ENCODE measurements at places on chromosomes 13 and 19. TPM values are rescaled to one million over a fixed set of nuclear protein-coding genes. Genes with fewer than 3 reads are reported as not detected.

Gene PNMA8C
- polyA plus RNA-seq: not detected

GRCh38 chr13:22773465-22773864 is 407.3 kb upstream of the SGCG start:
- no peaks in the 10 kb centered on the region for H3K36me3 ChIP-seq
- no peaks in the 10 kb centered on the region for H3K27me3 ChIP-seq
- H3K27ac ChIP-seq: no peak overlapping the region

DNA sequence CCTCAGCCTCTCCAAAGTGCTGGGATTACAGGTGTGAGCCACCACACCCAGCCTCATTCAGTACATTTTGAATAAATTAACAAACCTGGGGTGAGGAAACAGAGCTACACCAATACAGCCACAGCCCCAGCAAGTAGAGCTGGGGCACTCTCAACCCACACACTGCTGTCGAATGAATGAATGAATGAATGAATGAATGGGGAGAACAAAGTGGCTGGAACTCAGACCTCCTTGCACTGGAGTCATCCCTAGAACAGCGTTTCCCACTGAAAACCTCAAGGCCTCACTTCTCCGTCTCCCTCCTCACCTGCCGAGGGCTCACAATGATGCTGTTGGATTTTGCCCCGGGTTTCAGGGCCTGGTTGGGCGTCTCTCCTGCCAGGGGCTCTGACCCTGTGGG is 2.8 kb downstream of the ERCC1 start:
- H3K27ac ChIP-seq: no peak overlapping the region
- no peak overlapping the region for H3K4me3 ChIP-seq
- no peak for DNase-seq
- H3K4me1 ChIP-seq: peaks cover 28% of the 10 kb centered on the region
- H3K27me3 ChIP-seq: no peaks in the 10 kb centered on the region
- no peaks in the 10 kb centered on the region for H3K36me3 ChIP-seq

- no peak overlapping the region for H3K27ac ChIP-seq
- H3K4me1 ChIP-seq: no peaks in the 10 kb centered on the region
- no peak for DNase-seq
Observed at GRCh38 chr13:96935901-96936300, 58.4 kb downstream of the OXGR1 start.

DNA sequence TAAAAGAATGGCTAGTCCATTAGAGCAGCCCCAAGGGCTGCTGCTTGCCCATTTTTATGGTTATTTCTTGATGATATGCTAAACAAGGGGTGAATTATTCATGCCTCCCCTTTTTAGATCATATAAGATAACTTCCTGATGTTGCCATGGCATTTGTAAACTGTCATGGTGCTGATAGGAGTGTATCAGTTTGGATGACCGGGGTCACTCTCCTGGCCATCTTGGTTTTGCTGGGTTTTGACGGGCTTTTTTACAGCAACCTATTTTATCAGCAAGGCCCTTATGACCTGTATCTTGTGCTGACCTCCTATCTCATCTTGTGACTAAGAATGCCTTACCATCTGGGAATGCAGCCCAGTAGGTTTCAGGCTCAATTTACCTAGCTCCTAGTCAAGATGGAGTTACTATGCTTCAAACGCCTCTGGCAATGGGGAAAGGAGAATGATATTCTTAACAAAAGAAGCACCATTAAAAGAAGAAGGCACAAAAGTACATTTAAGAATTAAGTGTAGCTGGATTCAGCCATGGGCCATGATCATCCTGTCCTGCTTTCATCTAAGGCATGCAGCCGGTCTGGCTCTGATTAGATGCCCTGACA is 1156.0 kb downstream of the PCDH9 start:
- H3K4me1 ChIP-seq: no peaks in the 10 kb centered on the region
- DNase-seq: no peak
- H3K4me3 ChIP-seq: no peak overlapping the region
- H3K27me3 ChIP-seq: peaks cover 2% of the 10 kb centered on the region

Gene TMEM150B
- not detected for polyA plus RNA-seq

Gene PINLYP
- polyA plus RNA-seq: 3.9 TPM

DNA sequence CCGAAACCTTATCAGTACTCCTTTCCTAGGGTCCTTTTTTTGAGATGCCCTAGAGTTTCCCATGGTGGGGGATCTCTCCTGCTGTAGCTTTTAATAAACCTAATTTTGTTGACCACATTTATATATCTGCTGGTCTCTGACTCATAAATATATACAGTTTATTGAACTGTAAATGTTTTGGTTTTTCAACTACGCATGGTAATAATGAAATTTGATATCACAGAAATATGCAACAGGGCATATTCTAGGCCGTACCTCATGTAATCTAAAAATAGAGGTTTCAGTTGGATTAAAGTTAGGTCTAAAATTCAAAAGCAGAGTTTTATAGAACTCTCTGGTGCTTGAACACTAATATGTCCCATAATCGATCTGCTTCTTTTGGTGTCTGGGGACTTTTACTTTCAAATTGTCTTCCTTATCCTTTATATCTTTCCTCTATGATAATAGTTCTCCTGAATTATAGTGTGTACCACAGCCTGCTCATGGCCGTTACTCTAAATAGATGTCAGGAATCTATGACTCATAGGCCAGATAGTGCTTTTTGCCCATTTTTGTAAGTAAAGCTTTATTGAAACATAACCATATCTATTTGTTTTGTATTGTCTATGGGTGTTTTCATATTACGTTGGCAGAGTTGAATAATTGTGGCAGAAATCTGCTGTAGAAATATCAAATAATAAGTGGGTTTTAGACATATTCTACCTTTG is 324.8 kb upstream of the PCDH9 start:
- H3K27me3 ChIP-seq: no peaks in the 10 kb centered on the region
- H3K4me3 ChIP-seq: no peak overlapping the region
- no peak for DNase-seq
- no peak overlapping the region for H3K27ac ChIP-seq

DNA sequence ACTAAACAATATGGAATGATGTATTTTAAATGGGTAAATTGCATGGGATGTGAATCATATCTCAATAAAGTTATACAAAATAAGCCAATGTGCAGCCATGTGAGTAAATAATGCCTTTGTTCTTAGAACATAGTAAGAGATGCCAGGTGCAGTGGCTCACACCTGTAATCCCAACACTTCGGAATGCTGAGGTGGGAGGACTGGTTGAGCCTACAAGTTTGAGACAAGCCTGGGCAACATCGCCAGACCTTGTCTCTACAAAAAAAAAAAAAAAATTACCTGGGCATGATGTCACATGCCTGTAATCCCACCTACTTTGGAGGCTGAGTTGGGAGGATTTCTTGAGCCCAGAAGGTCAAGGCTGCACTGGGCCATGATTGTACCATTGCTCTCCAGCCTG is 230.7 kb downstream of the RFC3 start:
- H3K27me3 ChIP-seq: no peaks in the 10 kb centered on the region
- no peaks in the 10 kb centered on the region for H3K4me1 ChIP-seq
- DNase-seq: no peak
- H3K36me3 ChIP-seq: no peaks in the 10 kb centered on the region
- H3K4me3 ChIP-seq: no peak overlapping the region
- H3K27ac ChIP-seq: no peak overlapping the region

Gene ADGRE1
- polyA plus RNA-seq: 0.54 TPM

DNA sequence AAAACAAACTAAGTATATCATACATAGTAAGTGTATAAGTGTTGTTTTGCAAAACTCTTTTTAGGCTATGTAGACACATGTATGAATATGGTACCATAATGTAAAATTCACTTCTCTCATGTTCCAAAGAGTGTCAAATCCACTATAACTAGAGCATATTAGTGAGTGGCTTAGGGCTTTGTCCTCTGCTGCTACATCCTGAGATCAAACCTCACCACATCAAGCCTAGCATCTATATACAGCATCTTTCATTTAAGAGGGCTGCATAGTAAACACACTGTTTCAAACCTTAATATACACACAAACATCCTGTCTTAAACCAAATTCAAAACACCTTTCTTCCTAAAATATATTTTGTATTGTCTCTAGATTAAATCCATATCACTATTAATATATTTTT is 38.7 kb downstream of the ELF1 start:
- DNase-seq: no peak
- peaks cover 100% of the 10 kb centered on the region for H3K4me1 ChIP-seq
- peaks cover 5% of the 10 kb centered on the region for H3K36me3 ChIP-seq

- H3K27me3 ChIP-seq: no peaks in the 10 kb centered on the region
- DNase-seq: no peak
- H3K27ac ChIP-seq: no peak overlapping the region
- no peaks in the 10 kb centered on the region for H3K4me1 ChIP-seq
Observed at GRCh38 chr13:31944262-31945160, 87.1 kb upstream of the FRY start.

Gene CCL25
- polyA plus RNA-seq: not detected

Gene ATXN8OS
- not detected for polyA plus RNA-seq

- H3K36me3 ChIP-seq: no peaks in the 10 kb centered on the region
- H3K4me3 ChIP-seq: no peak within 1 kb of the TSS
- DNase-seq: no peak
- H3K27me3 ChIP-seq: no peaks in the 10 kb centered on the region
- H3K27ac ChIP-seq: peak within 1 kb of the TSS; percentile 67
Observed at GRCh38 chr19:35228177-35228930, at the start of gene FAM187B. Gene FAM187B, minus strand, starts transcription at chr19:35228739. Its CDS starts 59 bp downstream, at chr19:35228680.

Gene CD320
- polyA plus RNA-seq: 86.4 TPM

DNA sequence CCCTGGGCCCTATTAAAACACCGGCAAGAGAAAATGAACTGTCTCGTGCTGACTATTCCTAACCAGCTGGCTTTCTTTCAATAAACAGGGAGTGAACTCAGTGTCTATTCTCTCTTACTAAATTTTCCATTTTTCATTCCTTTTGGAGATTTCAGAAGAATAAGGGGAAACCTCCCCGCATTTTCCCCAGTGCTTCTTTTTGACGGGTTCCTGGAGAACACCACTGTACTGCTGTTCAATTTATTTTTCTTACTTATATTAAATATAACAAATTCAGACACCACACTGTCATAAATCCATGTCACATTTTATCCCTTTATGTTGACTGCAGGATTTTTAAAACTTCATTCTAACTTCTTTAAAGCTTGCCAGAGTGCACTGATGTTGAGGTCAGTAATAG is 75.8 kb downstream of the DCLK1 start:
- H3K27me3 ChIP-seq: no peaks in the 10 kb centered on the region
- DNase-seq: no peak
- no peaks in the 10 kb centered on the region for H3K4me1 ChIP-seq
- H3K27ac ChIP-seq: no peak overlapping the region

Gene COL5A3
- not detected for polyA plus RNA-seq

- DNase-seq: no peak
- peak overlapping the region; percentile 57 for H3K27ac ChIP-seq
- no peak overlapping the region for H3K4me3 ChIP-seq
- H3K27me3 ChIP-seq: peaks cover 6% of the 10 kb centered on the region
- no peaks in the 10 kb centered on the region for H3K36me3 ChIP-seq
Observed at GRCh38 chr13:67231289-67232000, 1.3 kb upstream of the PCDH9 start.

- no peak overlapping the region for H3K27ac ChIP-seq
- H3K27me3 ChIP-seq: peaks cover 6% of the 10 kb centered on the region
- H3K4me1 ChIP-seq: no peaks in the 10 kb centered on the region
- H3K4me3 ChIP-seq: no peak overlapping the region
- H3K36me3 ChIP-seq: no peaks in the 10 kb centered on the region
- DNase-seq: no peak
Observed at GRCh38 chr13:112172017-112172416, 105.1 kb downstream of the SOX1 start.

Gene USE1
- 38.8 TPM for polyA plus RNA-seq

- H3K4me1 ChIP-seq: peaks cover 52% of the 10 kb centered on the region
- H3K36me3 ChIP-seq: no peaks in the 10 kb centered on the region
- H3K27ac ChIP-seq: peak overlapping the region; percentile 89
Observed at GRCh38 chr19:17304386-17305215, 1.1 kb upstream of the MRPL34 start.

Gene MIR17HG
- 0.12 TPM for polyA plus RNA-seq

Gene IZUMO1
- not detected for polyA plus RNA-seq

GRCh38 chr13:24668955-24669582 is 11.1 kb upstream of the ATP12A start:
- H3K27ac ChIP-seq: no peak overlapping the region
- no peaks in the 10 kb centered on the region for H3K36me3 ChIP-seq
- H3K4me1 ChIP-seq: peaks cover 6% of the 10 kb centered on the region
- H3K4me3 ChIP-seq: no peak overlapping the region
- peaks cover 2% of the 10 kb centered on the region for H3K27me3 ChIP-seq
- no peak for DNase-seq

Gene LYL1
- polyA plus RNA-seq: 2.1 TPM

DNA sequence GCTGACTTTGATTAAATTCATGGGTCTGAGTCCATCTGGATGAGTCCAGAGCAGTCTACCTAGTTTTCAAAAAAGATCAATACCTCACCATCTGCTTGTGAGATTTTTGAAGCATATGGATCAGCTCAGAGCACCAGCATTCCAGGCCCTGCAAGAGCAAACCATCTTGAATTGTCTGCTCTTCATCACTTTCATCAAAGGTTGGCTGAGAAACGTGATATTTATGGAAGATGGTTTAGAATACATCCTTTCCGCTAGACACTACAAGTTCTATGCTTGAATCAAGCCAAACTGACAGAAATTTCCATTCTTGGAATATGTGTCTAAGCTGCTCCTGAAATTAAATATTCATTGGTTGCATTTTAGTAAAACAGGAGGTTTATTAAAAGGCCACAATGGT is 190.3 kb downstream of the KCNRG start:
- H3K27ac ChIP-seq: no peak overlapping the region
- H3K36me3 ChIP-seq: peaks cover 5% of the 10 kb centered on the region
- no peak overlapping the region for H3K4me3 ChIP-seq
- DNase-seq: no peak
- peaks cover 7% of the 10 kb centered on the region for H3K4me1 ChIP-seq

GRCh38 chr19:5772416-5772815 is 12.1 kb downstream of the PRR22 start:
- H3K4me3 ChIP-seq: no peak overlapping the region
- no peak overlapping the region for H3K27ac ChIP-seq
- no peak for DNase-seq
- no peaks in the 10 kb centered on the region for H3K27me3 ChIP-seq
- H3K36me3 ChIP-seq: no peaks in the 10 kb centered on the region
- H3K4me1 ChIP-seq: no peaks in the 10 kb centered on the region

DNA sequence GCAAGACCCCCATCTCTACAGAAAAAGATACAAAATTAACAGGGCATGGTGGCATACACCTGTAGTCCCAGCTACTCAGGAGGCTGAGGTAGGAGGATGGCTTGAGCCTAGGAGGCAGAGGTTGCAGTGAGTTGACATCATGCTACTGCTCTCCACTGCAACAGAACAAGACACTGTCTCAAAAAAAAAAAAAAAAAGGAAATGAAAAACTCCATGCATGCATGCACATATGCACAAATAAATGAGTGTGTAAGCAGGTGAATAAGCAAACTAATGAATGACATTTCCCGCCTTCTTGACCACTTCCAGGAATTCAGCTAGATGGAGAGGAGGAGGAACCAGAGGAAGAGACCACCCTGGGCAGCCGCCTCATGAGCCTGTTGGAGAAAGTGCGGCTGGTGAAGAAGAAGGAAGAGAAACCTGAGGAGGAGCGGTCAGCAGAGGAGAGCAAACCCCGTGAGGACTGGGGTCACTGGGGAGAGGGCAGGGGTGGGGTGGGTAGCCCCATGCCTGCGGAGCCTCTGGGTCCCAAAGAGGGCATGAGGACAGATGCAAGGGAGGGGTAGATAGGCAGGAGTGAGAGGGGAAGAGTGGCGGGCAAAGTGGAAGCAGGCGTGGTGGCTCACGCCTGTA is 58.8 kb downstream of the RYR1 start:
- H3K4me3 ChIP-seq: no peak overlapping the region
- no peaks in the 10 kb centered on the region for H3K4me1 ChIP-seq
- no peak for DNase-seq

Gene SLC7A9
- polyA plus RNA-seq: not detected

Gene FGF21
- not detected for polyA plus RNA-seq

- no peak overlapping the region for H3K4me3 ChIP-seq
- no peaks in the 10 kb centered on the region for H3K36me3 ChIP-seq
- H3K27me3 ChIP-seq: no peaks in the 10 kb centered on the region
Observed at GRCh38 chr19:41956621-41957020, 2.5 kb downstream of the RABAC1 start.

Data from immature natural killer cell (primary cell).